ENCODE measurements at places on chromosomes 3 and 15.

GRCh38 chr15:39124155-39124552 is 456.7 kb upstream of the THBS1 start:
- DNase-seq = no peak

DNA sequence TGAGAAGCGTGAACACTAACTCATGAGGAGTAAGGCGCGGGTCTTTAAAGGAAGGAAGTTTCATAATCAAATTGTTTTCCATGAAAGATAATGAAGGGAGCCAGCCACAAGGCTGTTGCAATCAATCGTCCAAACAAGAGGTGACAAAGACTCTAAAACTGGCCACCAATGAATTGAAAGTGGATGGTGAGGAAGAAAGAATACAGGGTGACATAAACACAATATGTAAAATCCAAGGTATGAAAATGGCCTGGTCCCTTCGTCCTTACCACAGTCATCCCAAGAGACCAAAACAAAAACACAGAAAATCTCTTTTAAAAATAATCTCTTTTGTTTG is 12.0 kb downstream of the CD86 start:
- no peak for DNase-seq

DNA sequence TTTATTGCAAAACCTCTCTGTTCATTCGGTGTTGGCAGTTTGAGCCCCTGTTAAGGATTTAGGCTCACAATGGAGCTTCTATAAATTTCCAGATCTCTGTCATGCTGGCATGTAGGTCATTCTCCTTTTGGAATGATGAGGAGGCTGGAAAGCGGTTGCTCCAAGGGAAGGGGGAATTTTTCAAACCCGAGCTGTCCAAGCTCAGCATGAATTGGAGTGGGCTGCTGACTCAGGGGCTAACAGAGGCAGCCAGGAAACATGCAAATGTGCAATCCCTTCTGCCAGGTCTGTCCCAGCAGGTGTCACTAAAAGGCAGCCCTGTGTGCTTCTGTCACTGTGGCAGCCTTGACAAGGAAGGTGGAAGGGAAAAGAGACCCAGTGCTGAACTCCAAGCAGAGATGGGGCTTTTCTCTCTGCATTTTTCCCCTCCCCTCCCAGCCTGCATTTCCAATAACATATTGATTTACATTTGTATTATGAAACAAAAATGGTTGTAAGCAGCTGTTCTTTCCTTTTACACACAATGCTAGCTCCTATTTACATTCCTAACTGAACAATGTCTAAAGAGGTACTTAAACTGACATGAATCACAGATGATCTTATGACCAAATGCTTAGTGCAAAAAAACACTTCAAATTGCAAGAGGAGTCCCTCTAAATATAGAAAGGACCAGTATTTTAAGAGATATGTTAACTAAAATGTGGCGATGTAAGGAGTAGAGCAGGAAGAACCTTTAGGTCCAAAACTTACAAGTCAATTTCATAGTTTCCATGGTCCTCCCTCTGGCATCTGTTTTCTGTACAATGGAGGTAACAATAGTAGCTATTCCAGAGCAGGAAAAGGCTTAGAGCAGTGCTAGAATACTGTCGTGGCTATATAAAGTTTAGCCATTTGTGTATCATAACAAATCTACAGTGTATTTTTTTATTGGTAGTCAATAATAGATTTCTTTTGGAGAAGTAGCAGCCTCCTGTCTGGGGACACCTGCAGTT is 84.5 kb upstream of the ATP10A start:
- no peak for DNase-seq

DNA sequence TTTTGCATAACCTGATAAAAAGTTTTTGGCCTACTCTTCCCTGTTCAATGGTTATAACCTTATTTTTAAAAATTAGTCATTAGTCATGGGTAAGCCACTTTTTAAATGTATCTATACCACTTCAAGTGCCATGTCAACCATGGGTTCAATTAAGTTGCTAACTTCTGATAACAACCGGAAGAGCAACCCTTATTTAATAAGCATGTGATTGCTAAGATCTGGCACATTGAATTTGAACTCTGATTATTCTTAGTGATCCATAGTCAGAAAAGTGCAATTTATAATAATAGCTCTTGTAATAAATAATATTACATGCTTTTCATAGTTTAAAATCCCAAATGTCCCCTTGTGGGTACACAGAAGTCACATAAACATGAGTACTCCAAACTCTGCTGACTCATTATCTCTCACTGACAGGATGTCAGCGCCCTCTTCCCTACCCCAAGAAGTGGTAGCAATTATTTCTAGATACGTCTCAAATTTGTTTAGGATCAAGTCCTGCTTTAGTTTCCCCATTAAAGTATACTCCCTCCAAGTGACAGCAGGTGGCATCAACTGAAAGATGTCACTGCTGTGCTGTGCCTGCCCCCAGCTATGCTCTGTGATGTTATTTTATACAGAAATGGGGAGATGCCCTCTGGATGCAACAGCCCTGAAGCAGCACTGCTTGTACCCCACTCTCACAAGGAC is 18.6 kb downstream of the SAMD7 start:
- DNase-seq = no peak

- DNase-seq = peak; percentile 84
Observed at GRCh38 chr3:79086514-79086913, 681.3 kb downstream of the ROBO1 start.

DNA sequence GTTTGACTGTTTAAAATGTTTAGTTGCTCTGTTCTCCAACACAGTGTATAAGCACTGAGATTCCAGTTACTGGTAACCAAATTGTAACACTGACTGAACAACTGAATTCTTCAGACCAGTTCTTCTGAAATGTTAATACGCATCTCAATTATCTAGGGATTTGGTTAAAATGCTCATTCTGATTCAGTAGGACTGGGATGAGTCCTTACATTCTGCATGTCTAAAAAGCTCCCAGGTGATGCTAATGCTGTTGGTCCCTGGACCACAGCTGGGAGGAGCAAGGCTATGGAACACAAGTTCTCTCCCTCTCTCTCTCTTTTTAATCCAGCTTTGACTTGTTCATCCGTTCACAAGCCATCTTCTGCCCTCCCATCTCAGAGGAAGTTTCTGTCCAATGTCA is 380.3 kb downstream of the MAGI1 start:
- DNase-seq = no peak

GRCh38 chr3:160486459-160486869 is 36.9 kb upstream of the TRIM59 start:
- peak; percentile 85 for DNase-seq

GRCh38 chr3:29318251-29318650 is 37.4 kb downstream of the RBMS3 start:
- DNase-seq = no peak

GRCh38 chr15:77865701-77866100 is 211.8 kb downstream of the TBC1D2B start:
- DNase-seq = no peak

- peak; percentile 4 for DNase-seq
Observed at GRCh38 chr3:78076379-78076778, 1036.5 kb downstream of the ROBO2 start.

GRCh38 chr3:100043271-100043670 is 71.0 kb downstream of the FILIP1L start:
- no peak for DNase-seq

- no peak for DNase-seq
Observed at GRCh38 chr3:193372783-193373182, 5.8 kb downstream of the ATP13A5 start.

DNA sequence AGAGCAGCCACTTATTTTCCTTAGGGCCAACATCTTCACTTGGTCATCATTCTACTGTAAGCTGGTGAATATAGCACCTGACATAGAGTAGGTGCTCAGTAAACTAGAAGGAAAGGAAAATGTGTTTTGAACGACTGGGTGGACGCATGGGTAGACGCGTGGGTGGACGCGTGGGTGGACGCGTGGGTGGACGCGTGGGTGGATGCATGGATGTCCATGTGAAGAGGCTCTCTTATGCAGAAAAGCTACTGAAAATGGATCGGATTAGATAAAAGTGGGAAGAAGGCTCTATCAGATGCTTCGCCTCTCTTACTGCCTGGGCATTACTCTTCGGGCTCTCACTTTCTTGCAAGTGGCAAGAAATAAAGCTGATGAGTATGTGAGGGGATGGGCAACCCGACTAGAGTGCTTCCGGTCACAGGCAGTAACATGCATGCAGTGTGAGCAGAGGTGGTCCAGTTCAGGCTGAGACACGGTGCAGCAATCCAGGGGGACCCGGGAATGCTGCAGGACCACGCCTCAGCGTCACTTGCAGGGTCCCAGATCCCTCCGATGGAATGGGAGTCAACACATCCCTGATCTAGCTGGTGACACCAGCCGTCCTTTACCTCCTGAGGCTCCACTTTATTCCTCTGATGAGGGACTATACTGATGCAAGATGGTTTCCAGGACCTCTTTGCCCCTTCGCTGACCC is 138.0 kb upstream of the MEF2A start:
- no peak for DNase-seq

GRCh38 chr3:138188013-138188730 is 1.1 kb downstream of the ARMC8 start:
- DNase-seq = peak; percentile 85

- no peak for DNase-seq
Observed at GRCh38 chr3:151144760-151145159, 58.3 kb downstream of the GPR171 start.

- no peak for DNase-seq
Observed at GRCh38 chr15:25401501-25401900, 37.3 kb downstream of the UBE3A start.

DNA sequence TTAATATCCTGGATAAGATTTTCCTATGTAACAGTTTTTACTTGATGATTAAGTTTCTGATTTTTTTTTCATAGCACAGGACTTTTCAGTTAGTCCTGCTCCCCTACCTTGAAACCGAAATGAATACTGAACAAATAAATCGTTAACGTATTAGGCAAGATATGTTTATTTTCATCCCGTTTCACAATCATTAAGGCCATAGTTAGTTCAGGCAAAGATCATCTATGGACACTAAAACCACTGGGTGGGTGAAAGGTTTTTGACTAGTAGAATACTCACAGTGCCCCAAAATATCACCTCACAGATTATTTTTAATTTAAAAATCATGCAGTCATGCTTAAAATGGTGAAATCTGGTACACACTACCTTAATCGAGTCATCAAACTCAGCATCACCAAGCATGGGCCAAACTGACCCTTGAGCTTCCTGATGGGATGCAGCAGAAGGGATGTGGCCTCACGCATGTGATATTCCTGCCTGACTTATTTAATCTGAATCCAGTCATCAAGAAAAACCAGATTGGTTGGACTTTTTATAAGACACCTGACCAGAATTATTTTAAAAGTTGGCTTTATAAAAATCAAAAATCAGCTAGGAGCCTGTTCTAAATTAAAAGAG is 365.0 kb downstream of the LPP start:
- DNase-seq = no peak

DNA sequence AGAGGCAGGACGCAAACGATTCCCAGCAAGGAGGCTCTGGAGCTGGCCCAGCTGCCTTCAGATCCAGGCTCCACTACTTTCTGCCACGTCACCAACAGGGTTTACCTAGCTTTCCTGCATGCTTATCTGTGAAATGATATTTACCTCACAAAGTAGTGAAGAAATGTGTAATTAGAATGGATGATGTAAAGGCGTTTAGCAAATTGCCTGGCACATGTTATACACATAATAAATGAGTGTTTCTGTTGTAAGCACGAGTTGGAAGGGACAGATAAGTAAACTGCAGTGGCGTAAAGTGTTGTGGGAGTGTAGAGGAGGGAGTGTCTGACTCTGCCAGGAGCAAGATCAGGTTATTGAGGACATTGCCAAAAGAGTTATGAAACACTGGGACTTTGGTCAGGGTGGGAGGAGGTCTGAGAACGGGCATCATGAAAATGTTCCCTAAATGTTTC is 3.5 kb upstream of the CHAC1 start:
- DNase-seq = no peak

DNA sequence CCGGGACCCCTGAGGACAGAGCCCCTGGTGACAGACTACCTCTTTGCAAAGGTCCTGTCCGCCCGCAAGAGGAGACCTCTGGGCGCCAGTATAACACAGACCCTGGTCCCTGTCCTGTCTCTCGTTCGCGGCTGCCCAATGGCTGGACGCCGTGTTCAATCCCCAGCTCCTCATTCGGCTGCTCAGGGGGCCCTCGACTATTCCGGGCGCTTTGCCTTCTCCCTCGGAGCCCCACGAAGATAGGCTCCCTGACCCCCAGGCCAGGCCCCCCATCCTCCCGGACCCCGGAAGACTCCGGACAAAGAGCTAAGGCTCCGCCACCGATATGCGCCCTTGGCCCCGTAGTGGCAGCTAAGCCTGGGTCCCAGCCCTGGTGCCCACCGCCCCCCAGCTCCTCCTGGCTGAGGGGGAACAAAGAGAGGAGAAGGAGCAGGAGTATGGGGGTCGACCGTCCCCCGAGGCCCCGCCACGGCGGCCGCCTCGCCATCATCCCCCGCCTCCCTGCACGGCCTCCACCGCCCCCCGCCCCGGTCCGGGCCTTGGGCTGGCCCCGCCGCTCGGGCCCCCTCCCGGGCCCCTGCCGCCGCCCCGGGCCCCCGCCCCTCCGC is 437 bp downstream of the CELSR3 start:
- DNase-seq = no peak

- DNase-seq = peak; percentile 33
Observed at GRCh38 chr3:18425641-18426257, 610 bp upstream of the SATB1 start.

- peak; percentile 13 for DNase-seq
Observed at GRCh38 chr3:122247825-122248185, 64.3 kb downstream of the CASR start.

DNA sequence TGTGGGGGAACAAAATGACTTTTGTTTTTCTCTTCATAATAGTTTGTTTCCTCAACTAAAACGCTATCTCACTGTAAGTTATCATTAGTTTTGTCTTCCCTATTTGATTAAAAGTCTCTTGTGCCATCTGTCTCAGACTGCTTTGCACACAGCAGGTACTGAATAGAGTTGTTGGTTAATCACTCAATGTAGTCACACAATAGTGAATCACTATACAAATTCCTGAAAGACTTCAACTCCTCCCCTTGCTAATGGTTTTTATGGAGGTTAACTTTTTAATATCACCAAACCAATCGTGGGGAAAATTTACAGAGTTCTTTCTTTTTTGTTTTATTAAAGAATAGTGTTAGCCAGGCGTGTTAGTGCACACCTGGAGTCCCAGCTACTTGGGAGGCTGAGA is 2.6 kb upstream of the NGLY1 start:
- no peak for DNase-seq

- no peak for DNase-seq
Observed at GRCh38 chr15:85934691-85935090, 140.0 kb upstream of the KLHL25 start.

DNA sequence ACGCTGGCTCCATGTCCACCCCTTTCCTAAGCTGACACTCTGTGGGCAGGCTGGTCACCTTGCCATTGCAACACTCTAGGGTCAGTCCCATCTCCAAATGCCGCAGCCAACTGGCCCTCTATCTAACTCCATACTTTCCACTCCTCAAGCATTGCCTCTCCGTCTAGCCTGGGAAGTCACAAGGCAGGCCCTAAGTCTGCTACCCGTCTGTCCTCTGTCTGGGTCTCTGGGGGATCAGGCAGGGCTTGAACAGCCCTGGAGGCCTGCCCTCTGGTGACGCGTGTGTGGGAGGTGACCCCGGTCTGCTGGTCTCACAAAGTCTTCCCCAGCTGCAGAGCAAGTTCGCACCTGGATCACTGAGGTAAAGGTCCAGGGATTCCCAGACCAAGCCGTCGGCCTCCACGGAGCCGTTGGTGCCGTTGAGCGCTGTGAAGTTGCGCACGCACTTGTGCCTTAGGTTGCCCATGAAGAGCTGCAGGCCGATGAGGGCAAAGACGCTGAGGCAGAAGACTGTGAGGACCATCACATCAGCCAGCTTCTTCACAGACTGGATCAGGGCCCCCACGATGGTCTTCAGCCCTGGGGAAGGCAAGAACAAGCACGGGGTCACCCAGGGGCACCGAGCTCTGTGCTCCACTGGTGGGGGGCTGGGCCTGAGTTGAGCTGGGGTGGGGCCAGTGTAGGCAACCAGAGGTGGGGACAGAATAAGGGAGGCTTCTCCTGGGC is 39.9 kb downstream of the SCN5A start:
- DNase-seq = no peak

All from adipocyte (in vitro differentiated cells).